ENCODE measurements at places on chromosomes 3 and 15. TPM values are rescaled to one million over a fixed set of nuclear protein-coding genes. Genes with fewer than 3 reads are reported as not detected.

- no peak for DNase-seq
Measured at GRCh38 chr3:173823911-173824460, 426.4 kb downstream of the NLGN1 start.

- DNase-seq = no peak
Measured at GRCh38 chr3:31567036-31567435, 34.3 kb downstream of the STT3B start.

DNA sequence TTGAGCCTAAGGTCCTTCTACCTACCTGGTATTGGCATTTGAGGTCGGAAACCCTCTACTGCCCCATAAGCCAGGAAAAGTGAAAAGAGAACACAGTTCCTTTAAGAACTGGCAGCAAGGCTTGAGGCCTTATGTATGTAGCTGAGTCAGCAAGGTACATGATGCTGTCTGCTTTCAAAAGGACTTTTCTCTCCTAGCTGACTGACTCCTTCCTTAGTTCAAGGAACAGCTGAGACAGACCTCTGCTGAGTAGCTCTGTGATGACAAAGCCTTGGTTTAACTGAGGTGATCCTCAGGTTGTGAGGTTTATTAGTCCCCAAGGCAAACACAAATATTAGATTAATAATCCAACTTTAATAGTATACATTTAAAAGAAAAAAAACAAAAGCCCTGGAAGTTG lies 45.8 kb downstream of the ADPGK start:
- no peak for DNase-seq

- no peak for DNase-seq
Measured at GRCh38 chr15:97078591-97078990, 748.1 kb downstream of the NR2F2 start.

DNA sequence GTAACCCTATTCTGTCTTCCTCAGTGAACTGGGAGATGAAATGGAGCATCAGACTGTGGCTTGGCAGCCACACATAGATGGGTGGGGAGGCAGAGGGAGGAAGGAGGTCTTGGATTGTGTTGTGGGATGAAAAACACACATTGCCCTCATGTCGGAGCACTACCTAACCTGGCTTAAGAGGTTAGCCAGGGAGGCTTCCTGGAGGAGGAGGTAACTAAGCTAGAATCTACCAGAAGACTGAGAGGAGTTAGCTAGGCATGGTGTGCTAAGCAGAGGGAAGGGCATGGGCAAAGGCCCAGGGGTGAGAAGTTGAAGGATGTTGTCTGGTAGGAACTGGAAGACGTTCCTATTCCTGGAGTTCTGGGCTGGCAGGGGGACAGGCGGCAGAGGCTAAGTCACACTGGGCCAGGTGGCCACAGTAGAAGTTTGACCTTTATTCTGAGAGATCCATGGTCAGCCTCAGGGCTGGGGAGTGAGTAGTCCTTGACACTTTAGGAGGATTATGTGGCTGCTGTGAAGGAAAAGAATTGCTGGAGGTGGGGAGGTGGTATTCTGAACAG lies 7.7 kb upstream of the PRKCD start:
- DNase-seq = no peak

DNA sequence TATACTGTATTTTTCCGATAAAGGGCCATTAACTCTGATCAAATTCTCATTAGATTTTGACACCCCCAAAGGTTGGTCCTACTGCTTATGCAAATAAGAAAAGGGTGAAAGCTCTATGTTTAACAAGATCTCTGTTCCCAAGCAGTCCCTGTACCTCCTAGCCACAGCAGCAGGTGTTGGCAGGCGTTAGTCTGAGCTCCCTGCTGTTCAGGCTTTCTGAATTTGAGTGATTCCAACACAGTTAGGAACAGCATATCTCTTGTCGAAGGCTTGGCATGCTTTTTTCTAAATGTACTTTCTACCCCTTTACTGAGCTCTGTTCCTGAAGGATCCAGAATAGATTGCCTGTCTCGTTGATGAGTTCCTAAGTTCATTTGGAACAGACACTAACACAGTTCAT lies 42.3 kb downstream of the MITF start:
- DNase-seq = no peak

DNA sequence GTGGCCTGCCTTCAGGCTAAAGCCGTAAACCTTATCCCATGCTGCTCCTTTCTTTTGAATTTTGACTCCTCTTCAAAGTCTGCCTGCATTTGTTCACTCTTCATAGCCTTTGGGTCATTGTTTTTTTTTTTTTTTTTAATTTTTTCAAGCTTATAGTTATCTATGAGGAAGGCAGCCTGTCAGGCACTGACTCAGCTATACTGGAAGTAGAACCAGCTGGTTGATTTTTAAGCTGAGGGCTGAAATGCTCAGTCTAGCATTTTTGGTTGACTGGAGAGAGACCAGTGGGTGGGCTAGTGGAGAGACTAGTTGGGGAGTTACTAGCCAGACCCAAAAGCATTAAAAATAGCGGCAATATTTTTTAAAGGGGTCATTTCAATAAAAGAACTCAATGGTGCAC lies 44.1 kb downstream of the C3orf20 start:
- no peak for DNase-seq

The HESX1 gene
- polyA plus RNA-seq = 3.8 TPM

The SLC9C1 gene
- 0.73 TPM for polyA plus RNA-seq

DNA sequence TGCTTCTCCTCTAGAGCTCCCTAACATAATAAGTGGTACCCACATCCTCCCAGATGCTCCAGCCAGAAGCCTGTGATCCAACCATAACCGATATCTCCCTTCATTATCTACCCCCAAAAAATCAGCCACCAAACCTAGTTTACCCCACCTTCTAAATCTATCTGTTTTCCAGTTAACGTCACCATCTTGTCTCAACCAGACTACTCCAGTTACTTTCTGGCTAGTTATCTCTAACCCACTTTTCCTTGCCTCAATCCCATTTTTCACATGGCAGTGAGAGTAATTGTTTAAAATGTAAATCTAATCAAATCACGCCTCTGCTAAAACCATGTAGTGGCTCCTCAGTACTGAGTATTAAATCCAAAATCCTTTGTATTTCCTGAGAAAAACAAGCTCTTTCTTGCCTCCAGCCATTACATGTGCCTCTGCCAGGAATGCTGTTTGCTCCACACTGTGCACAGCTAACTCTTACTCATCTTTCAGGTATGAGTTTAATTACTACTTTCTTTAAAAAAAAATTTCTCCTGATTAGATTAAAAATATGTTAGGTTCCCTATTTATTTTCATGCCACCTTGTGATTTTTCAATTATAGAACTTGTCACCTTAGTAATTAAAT lies 15.4 kb downstream of the CCDC54 start:
- DNase-seq = no peak

The TNNC1 gene
- 4.3 TPM for polyA plus RNA-seq

The TMEM43 gene
- 65.5 TPM for polyA plus RNA-seq

DNA sequence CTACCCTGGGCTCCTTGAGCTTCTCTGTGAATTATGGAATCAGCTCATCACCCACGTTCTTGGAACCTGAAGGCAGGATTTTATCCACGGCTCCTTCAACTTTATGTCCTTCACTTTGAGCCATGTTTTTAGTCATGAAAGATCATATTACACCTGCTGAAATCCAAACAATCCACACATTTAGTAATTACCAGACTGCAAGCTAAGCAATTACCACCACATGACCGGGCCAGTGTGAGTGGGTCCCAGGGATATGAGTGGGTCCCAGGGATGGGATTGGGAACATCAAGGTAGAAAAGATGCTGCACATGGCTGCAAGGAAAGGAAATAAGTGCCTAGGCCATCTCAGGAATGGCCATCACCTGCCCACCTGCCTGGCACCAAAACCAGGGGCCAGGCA lies 140.3 kb upstream of the IQSEC1 start:
- DNase-seq = no peak

DNA sequence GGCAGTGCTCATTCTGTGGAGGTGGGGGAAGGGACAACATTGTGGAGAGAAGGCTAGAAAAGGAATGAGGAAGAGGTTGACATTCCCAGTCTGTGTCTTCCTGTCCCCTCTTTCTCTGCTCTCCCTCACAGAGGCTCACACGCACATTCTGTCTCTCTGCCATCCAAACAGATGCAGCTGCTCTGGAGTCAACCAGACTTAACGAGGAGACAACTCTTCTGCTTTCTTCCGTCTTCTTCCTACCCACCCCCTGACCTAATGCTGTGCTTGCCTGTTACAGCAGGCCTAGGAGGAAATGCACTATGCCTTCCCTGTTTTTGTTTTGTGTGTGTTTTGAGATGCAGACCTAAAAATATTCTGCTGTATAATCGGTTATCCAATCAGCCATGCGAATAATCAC lies 121.9 kb downstream of the CACNA1D start:
- DNase-seq = peak; percentile 33

The GPR149 gene
- polyA plus RNA-seq = not detected

All from right renal pelvis (tissue), 4 donors.